Gastrocnemius medialis (tissue), 4 donors: ENCODE measurements at places on chromosomes 2 and 18.

DNA sequence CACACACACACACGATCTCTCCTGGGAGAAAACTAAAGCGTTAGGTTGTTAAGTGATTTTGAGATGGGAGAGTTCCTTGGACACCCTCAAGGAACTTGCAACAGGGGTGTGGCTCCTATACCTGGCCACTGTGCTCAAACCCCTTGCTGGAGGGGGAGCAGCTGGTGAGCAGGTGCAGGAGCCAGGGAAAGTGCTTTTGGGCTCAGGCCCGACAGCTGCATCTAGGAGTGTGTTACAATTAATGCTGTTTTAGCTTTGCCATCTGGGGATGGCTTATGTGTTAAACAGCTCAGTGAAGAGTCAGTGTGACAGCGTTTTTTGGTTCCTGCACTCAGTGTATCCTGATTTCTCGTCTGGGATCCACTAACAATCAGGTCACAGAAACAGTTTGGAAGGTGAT is 510.8 kb downstream of the TRIB2 start:
- H3K27me3 ChIP-seq: no peaks in the 10 kb centered on the region
- H3K4me1 ChIP-seq: no peaks in the 10 kb centered on the region
- no peak for DNase-seq

DNA sequence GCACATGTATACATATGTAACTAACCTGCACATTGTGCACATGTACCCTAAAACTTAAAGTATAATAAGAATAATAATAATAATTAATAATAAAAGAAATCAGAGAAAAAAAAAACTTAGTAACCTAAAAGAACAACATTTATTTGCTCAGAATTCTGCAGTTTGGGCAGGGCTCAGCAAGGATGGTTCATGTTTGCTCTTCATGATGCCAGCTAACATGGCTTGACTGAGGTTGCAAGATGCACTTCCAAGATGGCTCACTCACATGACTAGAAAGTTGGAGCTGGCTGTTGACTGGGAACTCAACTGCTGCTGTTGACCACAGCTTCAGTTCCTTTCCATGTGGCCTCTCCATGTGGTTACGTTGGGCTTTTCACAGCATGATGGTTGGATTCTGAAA is 56.4 kb downstream of the KLHL29 start:
- H3K4me1 ChIP-seq: no peaks in the 10 kb centered on the region
- H3K27ac ChIP-seq: no peak overlapping the region
- no peaks in the 10 kb centered on the region for H3K36me3 ChIP-seq
- no peak for DNase-seq

DNA sequence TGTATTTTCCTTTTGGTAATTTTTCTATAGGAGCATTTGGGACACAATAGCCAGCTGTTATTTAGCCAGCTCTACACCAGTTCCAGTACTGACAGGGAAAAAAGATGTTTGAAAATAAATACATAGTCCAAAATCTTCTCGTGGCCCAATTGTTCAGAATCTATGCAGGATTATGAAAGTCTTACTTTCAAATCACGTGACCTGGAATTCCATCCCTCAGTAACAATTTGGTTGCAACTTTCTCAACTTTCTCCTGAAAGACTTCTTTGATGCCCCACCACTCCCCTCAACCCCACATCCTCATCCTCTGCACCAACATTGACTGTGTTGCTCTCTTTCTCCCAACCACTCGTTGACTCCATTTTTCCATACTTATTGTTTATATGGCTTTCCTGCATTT is 539.0 kb downstream of the LRP1B start:
- no peak overlapping the region for H3K27ac ChIP-seq
- no peak overlapping the region for H3K4me3 ChIP-seq
- no peaks in the 10 kb centered on the region for H3K27me3 ChIP-seq
- DNase-seq: no peak
- no peaks in the 10 kb centered on the region for H3K36me3 ChIP-seq
- H3K4me1 ChIP-seq: no peaks in the 10 kb centered on the region

- H3K4me1 ChIP-seq: peaks cover 5% of the 10 kb centered on the region
- no peaks in the 10 kb centered on the region for H3K36me3 ChIP-seq
- no peak overlapping the region for H3K27ac ChIP-seq
- no peak for DNase-seq
- no peak overlapping the region for H3K4me3 ChIP-seq
- no peaks in the 10 kb centered on the region for H3K27me3 ChIP-seq
Measured at GRCh38 chr2:18106841-18107240, 228.4 kb downstream of the KCNS3 start.

DNA sequence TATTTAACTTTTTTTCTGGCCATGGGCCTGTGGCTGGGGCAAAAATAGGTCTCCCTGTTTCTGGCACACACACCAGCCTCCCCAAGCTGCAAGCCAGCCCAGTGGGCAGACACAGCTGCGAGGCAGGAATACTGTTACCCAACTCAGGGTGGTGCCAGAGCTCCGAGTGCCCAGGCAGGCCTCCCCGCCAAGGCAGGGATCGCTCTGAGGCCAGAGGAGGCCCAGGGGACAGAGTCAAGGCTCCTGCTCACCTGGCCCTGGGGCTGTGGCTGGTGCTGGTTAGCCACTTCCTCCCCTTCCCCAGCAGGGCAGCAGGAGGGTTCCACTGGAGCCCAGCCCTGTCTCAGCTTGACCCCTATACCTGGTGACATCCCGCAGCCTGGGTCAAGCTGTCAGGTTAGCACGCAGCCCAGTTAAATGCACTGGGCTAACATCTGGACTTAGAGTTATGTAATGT is 67.1 kb upstream of the EPAS1 start:
- no peaks in the 10 kb centered on the region for H3K27me3 ChIP-seq
- H3K4me3 ChIP-seq: no peak overlapping the region
- peak; percentile 16 for DNase-seq
- H3K27ac ChIP-seq: no peak overlapping the region

DNA sequence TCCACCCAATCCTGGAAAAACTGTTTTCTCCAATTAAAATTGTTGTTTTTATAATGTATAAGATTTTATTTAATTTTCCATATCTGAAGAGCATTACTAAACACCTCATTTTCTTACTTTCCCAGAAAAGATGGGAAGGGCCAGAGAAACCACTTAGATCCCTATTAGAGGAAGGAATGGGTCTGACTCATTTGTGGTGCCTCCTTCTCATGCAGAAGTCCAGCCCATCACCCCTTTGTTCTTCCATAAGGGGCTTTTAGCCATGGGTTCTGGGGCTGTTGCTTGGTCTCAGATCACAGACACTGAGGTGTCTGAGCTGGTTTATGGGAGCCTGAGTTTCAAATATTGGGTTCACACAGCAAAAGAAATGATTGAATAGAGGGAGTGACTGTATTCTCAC is 152.2 kb downstream of the ESCO1 start:
- no peaks in the 10 kb centered on the region for H3K27me3 ChIP-seq
- peak overlapping the region; percentile 96 for H3K27ac ChIP-seq
- no peak for DNase-seq
- H3K4me1 ChIP-seq: peaks cover 47% of the 10 kb centered on the region
- H3K36me3 ChIP-seq: no peaks in the 10 kb centered on the region

- no peaks in the 10 kb centered on the region for H3K36me3 ChIP-seq
- no peaks in the 10 kb centered on the region for H3K4me1 ChIP-seq
- H3K27me3 ChIP-seq: no peaks in the 10 kb centered on the region
- no peak overlapping the region for H3K27ac ChIP-seq
- H3K4me3 ChIP-seq: no peak overlapping the region
Measured at GRCh38 chr18:39225373-39225772, 1659.8 kb upstream of the CELF4 start.

GRCh38 chr2:36919041-36919837 is 47.1 kb downstream of the STRN start:
- no peak overlapping the region for H3K27ac ChIP-seq
- no peaks in the 10 kb centered on the region for H3K27me3 ChIP-seq
- H3K4me3 ChIP-seq: no peak overlapping the region
- H3K4me1 ChIP-seq: no peaks in the 10 kb centered on the region
- H3K36me3 ChIP-seq: no peaks in the 10 kb centered on the region
- DNase-seq: no peak
